Bronchial epithelial cell (primary cell): ENCODE measurements at places on chromosomes 3 and 15.

- no peak for DNase-seq
These were observed 97.9 kb upstream of the PFN2 start for GRCh38 chr3:150068440-150069153.

DNA sequence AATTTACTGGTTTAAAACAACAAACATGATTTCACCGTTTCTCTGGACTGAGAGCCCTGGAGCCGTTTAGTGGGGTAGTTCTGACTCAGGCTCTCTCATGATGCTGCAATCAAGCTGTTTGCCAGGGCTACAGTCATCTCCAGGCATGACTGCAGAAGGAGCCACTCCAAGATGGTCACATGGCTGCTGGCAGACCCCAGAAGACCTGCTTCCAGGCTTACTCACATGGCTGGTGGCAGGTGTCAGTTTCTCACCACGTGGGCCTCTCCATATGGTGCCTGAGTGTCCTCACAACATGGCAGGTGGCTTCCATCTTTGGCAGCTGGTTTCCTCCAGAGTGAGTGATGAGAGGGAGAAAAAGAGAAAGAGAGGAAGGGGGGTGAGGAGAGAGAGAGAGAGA lies 378.3 kb upstream of the RGMA start:
- DNase-seq: peak; percentile 95

DNA sequence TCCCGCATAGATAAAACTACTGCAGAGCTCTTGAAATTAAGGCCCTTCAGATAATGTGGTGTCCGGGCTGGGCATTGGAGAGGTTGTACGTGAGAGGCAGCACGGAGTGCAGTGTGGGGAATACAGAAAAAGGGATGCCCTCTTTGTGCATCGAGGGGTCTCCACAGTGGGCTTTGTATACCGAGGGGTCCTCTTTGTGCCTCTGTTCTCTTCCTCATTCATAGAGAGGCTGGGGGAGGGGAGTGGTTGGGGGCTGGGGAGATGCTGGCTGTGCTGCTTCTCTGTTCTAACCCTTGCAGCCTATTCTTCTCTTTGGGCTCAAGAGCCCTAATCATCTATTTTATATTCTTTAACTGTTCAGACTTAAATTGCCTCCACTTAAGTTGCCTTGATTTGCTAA lies 74.3 kb upstream of the NDN start:
- DNase-seq: no peak

- no peak for DNase-seq
These were observed 378.5 kb downstream of the DIPK2A start for GRCh38 chr3:144350125-144350524.

- peak; percentile 88 for DNase-seq
These were observed 23.6 kb upstream of the BCL2A1 start for GRCh38 chr15:79994615-79995014.

DNA sequence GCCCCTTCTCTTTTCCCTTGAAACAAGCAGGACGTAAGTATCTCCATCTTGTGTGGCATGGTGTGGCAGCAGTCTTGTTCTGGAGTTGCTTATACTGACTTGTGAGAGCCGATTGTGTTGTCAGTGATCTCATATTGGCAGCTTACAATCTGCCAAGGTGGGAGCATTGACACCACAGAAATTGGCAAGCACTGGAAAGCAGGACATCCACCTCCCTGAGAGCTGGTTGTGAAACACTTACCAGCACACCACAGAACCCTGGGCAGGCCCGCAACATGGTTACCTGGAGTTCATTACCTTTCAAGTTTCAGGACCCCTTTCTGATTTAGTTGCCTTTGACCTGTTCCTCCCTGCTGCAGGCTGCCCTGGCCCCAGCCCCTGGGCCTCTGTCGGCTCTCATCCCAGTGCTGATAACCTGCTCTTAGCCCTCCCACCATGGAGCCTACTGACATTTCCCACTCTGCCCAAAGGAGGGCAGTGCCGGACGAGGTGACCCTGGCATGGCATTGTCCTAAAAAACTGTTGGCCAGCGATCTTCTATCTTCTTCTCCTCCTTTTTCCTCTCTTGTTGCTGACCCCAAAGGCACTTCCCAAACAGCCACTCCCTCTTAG lies 10.6 kb upstream of the ATP2B2 start:
- DNase-seq: no peak

- no peak for DNase-seq
These were observed 70.9 kb upstream of the UBE3A start for GRCh38 chr15:25509703-25510102.

DNA sequence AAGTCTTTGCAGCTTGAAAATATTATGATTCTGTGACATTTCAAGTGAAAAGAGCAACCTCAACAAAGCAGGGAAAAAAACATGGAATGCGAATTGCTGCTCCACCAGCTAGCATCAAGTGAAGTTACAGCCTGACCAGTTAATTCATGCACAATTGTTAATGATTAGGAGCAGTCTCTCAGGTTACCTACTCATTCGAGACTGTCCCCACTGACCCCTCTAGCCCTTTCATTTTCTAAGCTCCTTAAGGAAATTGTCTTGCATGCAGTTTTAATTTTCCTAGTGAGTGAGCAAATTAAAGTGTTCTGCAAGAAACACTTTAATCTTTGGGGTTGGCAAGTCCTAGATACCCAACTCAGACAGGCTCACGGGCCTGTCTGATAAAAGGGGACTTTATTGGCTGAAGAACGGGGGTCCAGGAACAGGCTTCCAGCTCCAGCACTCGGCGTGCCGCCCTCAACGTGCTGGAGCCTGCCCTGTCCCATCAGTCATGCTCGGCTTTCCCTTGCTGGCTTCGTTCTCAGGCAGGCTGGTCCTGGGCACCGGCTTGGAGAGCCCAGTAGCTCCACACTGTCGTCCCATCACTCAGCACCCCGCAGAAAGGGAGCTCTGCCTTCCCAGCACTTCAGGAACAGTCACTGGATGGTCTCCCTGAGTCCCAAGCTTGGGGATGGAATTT lies 18.3 kb downstream of the PODXL2 start:
- peak; percentile 33 for DNase-seq

DNA sequence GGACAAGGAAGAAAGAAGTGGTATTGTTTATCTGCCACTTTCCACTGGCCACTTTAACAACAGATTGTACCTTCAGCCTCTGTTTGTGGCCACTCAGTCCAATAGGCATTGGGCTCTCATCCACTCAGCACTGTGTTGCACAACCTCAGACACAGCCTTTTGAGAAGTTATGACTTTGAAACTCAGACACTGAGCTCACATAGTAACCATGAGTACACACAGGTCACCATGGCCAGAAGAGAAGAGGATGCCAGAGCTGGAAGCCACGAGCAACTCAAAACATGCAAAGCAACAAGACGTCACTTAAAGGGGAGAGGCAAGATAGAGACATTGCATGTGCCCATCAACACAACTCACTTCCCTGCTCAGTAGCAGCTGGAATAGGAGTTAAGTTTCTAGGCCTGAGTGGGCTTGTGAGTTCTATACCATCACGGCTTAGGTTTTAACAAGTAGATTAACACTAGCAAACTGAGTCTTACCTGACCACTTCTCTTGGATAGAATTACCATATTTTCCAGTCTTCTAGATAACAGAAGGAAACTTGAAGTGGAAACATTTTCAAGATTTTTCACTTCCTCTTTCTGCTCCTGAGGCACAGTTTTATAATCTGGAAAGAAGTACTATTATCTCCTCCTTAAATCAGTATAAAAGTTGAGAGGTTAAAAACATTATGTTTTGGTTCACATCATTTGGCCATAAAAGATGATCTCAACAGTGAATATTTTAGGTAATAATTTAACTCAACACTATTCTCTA lies 103.5 kb downstream of the IMPG2 start:
- peak; percentile 47 for DNase-seq

DNA sequence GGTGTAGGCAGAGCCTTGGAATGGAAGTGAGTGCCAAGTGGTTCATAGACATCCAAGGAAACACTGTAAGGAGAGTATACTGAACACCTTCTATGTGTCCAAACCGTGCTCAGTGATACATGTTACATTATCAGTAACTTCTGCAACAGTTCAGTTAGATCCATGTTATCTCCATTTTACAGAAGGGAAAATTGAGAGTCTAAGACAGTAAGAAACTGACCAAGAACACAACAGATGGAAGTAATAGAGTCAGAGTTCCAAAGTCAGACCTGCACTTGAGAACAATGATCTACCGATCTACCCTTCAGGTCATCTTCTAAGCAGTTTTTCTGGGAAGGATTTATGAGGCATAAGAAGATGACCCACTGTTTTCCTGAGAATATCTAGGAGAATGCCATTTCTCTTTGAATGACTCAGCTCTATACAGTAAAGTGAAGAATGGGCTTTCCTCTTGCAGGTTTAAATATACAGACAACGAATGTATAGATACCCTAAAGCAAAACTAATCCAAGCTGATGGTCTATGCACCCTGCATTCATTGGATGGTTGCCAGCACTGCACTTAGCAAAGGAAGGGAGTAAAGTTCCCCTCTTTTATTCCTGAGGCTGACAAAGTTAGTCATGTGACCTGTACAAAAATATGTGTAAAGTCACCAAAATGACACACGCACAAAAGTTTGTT lies 604.1 kb upstream of the MDFIC2 start:
- peak; percentile 3 for DNase-seq

GRCh38 chr3:52851348-52851747 lies 16.5 kb upstream of the MUSTN1 start:
- peak; percentile 46 for DNase-seq

DNA sequence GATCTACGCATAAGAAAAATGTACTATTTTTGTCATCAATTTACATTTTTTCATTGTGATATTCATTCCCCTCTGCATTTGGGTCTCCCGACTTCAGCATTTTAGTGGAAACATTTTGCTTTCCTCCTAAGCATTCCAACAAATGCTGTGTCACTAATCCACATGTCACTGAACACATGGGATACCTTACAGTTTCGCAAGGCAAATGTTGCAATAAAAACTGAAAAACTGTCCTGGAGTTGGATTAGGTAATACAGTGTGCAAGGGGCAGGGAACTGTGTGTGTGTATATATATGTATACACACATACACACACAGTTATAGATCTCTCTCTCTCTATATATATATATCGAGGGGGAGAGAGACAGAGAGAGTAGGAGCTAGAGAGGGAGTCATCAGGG lies 632.2 kb downstream of the MAGI1 start:
- DNase-seq: peak; percentile 49

- DNase-seq: no peak
These were observed 140.7 kb downstream of the CMSS1 start for GRCh38 chr3:99958222-99958912.

GRCh38 chr15:68653801-68654200 lies 75.0 kb downstream of the CORO2B start:
- DNase-seq: no peak

- DNase-seq: no peak
These were observed 971.6 kb downstream of the ZPLD1 start for GRCh38 chr3:103406320-103406850.

DNA sequence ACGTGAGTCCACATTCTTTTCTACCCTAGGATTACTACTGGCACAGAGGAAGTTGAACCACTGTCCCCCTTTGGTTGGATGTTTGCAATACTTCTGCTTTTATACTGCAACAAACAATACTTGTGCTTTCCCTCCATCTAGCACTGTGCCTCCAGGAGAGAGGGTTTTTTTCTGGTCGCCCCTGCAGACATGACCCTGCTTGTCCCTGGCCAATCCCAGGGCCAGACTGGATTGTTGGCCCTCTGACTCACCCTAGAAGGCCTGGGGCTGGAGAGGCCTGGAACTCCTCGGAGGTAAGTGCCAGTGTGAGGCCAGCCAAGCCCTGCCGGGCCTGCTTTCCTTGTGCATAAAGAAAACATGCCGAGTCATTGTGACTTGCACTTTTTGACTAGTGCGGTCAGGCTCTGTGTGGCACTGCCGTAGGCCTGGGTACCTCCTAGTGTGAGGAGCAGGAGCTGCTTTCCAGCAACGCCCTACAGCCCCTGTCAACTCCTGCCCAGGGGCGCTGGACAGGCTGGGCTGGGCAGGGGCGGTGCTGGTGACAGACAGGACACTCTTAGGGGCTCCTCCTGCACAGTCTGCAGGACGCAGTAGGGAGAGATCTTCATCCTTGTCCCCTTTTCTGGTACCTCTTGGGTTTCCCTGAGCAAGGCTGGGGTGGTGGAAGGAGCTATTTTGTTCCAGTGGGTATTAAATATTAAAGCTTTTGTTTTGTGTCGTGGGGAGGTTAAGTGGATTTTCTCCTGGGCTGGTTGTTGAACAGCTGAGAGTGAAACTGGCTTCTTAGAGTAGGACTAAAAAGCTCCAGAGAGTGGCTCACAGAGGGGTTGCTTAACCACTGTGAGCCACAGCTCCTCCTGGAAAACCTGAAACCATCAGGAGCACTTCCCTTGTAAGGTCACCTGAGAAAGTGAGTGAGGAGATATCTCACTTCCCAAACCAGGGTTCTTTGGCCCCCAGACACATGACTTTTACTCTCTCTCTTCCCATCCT lies 14.4 kb upstream of the TKT start:
- peak; percentile 99 for DNase-seq
